ENCODE measurements at places on chromosomes 6 and 20.

- DNase-seq: no peak
Observed at GRCh38 chr6:15350386-15351083, 104.7 kb downstream of the JARID2 start.

DNA sequence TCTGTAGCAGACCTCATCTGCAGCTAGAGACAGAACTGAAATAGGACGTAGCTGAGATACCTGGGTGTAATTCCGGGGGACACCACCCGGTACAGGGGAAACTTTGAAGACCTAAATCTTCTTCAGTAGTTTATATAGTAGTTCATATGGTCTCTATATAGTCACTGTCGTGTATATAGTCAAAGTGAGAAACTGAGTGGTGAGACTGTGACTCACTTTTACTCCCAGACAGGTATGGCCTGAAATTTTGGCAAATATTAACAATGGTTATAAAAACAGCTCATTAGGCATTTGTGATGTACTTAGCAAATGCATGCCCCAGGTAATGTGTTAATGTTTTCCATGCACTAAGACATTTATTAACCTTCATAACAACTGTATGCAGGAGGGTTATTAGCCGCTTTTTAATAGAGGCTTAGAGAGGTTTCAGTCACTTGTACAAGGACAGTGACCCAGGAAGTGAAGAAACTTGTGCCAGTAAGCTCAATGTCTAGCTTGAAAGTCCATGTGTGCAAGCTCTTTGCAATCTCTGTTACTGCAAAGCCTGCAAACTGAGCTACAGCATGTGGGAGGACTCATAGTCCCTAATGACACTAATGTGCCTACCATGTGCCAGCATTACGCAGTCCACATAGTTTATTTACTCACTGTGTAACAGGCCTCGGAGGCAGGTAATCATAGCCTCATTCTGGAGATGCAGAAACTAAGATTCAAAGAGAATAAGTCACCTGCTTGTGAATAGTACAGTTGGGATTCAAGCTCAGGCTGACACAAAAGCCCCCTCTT is 165.4 kb upstream of the CHD6 start:
- no peak for DNase-seq

DNA sequence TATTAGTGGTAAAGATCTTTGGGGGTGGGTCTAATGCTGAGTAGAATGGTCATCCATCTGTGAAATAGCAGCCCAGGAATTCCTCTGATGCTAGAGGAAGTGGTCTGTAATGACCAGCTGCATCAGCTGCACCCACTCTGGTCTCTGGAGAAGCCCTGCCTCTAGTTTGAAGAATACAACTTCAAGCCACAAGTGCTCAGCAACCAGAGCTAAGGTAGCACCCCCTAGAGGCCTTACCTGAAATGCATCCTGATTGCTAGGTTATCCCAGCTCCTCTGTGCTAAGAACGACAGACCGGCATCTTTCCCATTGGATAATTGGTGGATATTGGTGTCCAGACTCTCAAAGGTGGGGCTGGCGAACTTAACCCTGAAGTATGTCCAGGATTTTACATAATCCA is 58.2 kb downstream of the DNAH8 start:
- DNase-seq: no peak

DNA sequence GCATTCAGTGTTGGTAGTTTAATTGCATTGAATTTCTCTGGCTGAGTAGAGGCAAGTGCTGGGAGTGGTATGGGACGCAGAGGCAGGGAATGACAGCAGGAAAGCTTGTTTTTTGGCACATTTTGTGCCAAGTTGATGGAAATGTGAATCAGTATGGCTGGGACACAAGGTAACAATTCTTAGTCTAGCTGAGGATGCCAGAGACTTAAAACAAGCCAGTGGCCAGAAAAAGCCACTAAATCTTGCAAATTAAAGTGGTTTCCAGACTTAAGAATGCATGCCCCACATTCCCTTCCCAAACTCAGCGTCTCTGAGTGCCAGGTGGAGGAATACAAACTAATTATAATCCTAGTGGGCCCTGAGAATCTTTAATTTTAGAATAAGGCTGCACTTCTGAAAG is 35.9 kb downstream of the PPARD start:
- DNase-seq: no peak

DNA sequence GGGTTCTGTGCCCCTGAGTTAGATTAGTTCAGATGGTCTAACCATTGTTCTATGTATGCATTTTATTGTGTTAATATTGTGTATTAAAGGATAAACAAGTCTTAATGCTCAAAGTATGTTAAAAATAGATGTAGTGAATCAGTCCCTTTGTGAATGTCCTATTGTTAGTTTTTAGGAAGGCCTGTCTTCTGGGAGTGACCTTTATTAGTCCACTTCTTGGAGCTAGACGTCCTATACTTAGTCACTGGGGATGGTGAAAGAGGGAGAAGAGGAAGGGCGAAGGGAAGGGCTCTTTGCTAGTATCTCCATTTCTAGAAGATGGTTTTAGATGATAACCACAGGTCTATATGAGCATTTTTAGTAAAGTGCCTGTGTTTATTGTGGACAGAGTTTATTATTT is 12.3 kb upstream of the HMGN4 start:
- no peak for DNase-seq

DNA sequence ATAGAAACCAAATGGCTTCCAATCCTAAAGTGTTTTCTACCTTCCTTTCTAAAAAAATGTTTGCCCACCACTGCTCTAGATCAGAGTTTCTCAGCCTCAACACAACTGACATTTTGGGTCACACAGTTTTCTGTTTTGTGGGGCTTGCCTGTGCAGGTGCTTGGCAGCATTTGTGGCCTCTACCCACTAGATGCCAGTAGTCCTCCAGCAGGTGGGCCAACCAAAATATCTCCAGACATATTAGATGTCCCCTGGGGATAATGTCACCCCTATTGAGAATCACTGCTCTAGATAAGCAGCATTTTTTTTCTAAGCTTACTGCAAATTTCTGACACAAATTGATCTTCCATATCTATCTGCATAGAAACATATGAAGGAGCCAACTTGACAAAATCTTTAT is 26.3 kb upstream of the EPM2A start:
- no peak for DNase-seq

GRCh38 chr20:54549658-54550326 is 74.4 kb downstream of the DOK5 start:
- DNase-seq: no peak

- peak; percentile 53 for DNase-seq
Observed at GRCh38 chr6:170147056-170147787, 143.7 kb downstream of the DLL1 start.

DNA sequence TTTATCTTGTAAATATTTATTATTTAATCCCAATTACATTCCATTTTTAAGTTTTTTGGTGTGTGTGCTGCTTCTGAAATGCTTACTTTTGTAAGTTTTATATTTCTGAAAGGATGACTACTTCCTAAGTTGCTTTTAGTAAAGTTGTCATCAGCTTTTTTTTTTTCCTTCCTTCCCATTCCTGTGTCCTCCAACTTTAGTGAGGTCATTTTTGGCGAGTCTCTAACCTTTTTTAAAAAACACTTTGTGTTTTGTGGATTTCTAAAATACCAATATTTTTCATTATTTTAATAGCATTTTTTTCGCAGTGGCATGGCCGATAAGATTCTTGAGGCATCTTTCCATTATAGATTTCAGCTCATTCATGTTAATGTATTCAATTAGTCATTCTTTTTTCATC is 30.9 kb downstream of the FIG4 start:
- no peak for DNase-seq

Data from sciatic nerve (tissue), 2 donors.